ENCODE measurements at places on chromosomes 5 and 9. TPM values are rescaled to one million over a fixed set of nuclear protein-coding genes. Genes with fewer than 3 reads are reported as not detected.
A peak's percentile ranks its signal among the peaks of the same experiment; 100 is the strongest.

FOXD4L6 gene
- not detected for polyA plus RNA-seq

BHMT2 gene
- 21.8 TPM for polyA plus RNA-seq

LCN2 gene
- polyA plus RNA-seq = 0.16 TPM

- DNase-seq = no peak
These were observed 49.6 kb downstream of the LHFPL2 start for GRCh38 chr5:78598973-78599372.

GRCh38 chr9:108783731-108784495 is 71.9 kb downstream of the ACTL7B start:
- DNase-seq = no peak

DNA sequence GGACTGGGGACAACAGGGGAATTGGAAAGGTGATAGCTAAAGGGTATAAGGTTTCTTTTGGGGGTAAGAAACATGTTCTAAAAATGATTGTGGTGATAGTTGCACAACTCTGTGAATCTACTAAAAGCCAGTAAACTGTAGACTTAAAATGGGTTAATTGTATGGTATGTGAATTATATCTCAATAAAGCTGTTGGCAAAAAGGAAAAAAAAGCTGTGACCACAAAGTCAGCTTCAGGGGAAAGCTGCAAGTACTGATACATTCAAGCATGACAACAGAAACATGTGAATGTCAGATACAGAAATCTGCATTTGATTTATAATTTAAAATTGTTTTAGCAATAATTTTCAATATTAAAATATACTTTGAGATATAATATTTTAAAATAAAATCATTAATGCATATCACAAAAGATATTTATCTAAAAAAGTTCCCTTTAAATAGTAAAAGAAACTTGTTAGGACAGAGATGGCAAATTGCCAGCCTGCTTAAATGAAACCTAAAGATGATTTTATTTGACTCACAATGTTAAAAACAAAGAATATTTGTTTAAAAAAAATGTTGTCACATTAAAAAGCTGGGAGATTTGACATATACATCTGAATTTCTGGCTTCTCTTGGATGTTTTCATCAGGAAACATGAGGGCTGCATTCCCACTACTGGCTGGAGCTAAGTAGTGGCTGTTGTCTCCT is 66.0 kb downstream of the TBCA start:
- no peak for DNase-seq

DNA sequence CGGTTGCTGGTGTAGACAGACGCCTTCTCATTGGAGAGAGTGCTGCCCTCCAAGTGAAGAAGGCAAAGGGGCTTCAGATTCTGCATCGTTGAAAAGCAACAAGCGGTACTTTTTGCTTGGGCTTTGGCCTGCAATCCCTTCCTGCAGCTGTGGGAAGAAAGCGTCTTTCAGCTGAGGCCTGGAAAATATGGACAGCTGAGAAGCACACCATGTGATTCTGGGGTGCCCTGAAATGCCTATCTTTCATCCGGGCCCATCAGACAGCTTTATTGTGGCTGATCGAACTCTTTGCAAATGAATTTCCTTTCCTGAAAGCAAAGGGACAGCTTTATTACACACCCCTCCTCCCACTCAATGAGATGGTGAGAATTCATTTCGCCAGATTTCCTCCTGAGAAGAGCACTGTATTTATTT is 74.0 kb downstream of the NSG2 start:
- no peak for DNase-seq

DNA sequence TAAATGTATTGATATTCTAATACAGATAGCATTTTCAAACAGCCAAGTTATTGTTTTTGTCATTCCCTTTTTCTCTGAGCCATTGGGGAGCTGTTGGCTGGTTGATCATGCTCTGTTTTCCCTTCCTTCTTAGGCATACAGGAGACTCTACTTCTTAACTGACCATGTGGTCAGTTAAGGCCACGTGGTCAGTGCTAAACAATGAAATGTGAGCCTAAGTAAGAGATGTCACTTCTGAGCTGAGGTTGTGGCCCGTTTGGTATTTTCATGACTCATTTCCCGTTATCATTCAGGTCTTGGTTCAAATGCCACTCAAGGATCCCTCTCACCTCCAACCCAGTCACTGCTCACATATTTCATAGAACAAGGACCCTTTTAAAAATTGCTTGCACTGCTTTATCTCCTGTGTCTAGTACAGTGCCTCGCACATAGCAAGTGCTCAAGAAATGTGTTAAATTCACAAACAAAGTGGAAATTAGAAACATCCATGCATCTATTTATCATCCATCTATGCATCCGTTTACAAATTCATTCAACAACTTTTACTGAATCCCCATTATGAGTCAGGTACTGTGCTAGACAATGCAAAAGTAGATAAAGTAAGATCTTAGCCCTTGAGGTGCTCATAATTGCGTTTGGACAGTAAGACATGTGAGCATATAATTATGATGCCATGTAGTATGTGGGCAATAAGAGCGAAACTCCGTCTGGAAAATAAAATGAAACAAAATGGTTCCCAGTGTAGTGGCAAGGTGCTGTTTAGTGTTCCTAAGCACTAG is 50.7 kb downstream of the ARRDC3 start:
- no peak for DNase-seq

- no peak for DNase-seq
These were observed 162.0 kb upstream of the SNX2 start for GRCh38 chr5:122612901-122613300.

DNA sequence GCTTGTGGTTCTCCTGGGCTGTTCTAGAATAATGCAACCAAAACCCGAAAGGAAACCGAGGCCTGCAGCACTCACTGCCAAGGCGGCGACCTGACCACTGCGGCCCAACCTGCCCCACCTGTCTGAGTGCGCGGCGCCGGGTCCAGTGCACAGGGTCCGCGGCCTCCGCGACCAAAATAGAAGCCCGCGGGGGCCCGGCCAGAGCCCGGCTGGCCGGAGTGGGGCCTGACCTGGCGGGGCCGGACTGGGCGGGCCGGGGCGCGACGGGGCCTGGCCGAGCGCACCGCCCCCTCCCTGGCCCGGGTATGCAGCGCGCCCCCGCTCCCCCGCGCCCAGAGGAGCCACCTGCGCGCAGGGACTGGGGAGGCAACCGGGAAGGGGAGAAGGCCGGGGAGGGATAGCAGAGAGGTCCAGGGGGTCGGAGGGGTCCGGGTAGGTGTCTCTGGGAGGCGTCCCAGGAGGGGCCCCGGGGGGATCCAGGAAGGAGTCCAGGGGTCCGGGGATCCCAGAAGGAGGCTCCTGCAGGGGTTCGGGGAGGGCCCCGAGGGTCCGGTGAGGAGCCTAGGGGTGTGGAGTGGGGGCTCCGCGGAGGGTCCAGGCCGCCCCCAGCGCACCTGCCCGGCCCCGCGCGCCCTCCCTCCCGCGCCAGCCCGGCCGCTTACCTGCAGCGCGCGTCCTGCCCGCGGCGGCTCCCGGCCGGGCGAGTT is 503 bp downstream of the SEMA4D start:
- no peak for DNase-seq

DNA sequence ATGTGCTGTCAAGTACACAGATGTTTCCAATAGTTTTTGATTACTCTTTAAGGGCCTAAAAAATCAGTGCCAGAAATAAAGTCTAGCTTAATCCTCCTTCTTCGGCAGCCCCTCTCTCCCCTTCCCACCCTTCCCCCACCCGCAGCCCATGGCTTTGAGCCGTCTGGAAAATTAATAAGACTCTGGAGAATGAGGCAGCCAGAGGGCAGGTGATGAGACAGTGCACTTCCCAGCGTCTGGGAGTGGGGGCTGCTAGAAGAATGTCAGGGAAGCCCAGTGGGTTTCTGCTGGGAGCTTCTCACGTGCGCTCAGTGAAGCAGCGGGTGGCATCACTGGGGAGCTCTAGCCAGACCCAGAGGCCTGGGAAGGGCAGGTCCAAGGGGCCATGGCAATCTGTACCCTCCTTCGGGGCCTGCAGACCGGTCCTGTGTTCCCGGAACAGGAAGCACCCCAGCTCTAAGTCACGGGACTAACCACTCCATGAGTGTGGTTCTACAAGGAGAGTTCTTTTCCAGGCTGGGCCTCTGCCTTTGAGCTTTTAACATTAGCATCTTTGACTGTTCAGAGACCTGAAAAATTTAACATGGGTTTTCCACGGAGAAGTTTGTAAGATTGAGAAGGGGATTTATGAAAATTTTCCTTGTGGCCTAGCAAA is 164.8 kb upstream of the OTULINL start:
- DNase-seq = no peak

DNA sequence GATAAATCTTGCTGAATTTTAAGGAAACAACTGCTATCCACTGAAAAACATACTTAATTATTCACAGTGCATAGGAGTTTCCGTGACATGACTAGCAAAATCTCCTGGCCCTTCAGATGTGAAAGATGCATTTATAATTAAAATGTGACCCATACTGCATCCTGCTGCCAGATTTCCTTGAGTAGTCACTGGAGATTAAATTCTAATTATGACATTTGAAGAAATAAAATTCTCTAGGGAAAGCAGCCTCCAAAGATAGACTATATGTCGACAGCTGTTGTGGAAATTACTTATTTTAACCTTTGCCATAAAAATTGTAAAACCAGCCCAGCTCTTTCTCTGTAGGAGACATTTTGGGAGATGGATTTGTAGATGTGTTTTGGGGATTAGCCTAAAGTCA is 193.6 kb upstream of the SMC2 start:
- no peak for DNase-seq

GRCh38 chr9:39588500-39589137 is 233.2 kb downstream of the SPATA31A1 start:
- peak; percentile 33 for DNase-seq

- no peak for DNase-seq
These were observed 46.5 kb downstream of the DUSP1 start for GRCh38 chr5:172724242-172725183.

DNA sequence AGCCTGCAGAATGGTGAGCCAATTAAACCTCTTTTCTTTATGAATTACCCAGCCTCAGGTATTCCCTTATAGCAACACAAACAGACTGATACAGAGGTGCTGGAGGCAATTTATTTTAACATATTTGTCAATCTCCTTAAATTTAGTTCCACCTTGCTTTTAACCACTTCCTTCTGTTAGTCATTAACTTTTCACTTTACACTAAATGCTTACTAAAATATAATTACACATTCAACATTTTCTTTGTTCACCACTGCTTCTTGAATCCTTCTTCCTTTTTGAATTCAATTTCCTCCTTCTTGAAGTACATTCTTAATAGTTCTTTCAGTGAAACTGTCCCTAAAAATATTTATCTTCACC is 39.4 kb downstream of the LYRM7 start:
- DNase-seq = no peak

DNA sequence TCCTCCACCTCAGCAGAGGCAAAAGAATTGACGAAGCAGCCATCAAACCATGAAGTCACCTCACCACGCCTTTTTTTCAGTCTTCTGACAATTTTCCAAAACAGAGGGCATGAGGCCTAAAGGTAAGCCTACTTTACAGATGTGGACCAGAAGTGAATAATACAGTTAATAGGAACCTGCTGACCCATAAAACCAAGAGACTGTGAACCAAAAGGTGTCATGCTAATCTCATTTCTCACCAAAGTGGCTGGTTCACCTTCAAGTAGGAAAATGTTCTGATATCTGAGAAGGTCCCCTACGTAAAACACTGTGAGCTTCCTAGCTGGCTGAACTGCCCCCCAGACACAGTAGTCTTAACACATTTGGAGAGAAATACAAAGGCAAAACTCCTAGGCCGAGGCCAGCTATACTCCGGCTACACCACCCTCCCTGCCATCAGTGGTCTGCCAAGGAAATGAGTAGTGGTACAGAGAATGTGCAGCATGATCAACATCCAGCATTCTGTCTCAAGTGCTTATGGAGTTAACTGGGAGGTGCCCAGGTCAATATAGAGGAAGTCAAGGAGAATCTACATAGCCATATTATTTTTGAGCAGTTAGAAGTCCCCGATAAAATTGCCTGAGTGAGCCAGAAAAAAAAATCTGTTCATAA is 19.3 kb upstream of the F2RL2 start:
- no peak for DNase-seq

DNA sequence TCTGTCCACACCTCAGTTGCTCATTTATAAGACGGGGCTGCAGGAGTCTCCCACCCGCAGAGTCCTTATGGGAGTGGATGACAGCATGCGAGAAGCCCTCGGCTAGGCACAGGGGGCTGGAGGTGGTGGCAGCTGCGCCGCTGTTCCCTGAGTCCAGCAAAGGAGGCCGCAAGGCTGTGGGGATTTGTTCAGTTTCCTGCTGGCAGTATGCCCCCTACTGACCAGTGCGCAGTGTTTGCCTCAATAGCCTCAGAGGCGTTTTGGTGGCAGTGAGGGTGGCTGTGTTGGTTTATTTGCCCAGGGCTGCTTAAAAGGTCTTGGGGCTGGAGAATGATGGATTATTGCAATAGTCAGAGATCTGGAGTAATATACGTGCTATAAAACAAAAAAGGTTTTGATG is 176.3 kb upstream of the OTULINL start:
- no peak for DNase-seq

DNA sequence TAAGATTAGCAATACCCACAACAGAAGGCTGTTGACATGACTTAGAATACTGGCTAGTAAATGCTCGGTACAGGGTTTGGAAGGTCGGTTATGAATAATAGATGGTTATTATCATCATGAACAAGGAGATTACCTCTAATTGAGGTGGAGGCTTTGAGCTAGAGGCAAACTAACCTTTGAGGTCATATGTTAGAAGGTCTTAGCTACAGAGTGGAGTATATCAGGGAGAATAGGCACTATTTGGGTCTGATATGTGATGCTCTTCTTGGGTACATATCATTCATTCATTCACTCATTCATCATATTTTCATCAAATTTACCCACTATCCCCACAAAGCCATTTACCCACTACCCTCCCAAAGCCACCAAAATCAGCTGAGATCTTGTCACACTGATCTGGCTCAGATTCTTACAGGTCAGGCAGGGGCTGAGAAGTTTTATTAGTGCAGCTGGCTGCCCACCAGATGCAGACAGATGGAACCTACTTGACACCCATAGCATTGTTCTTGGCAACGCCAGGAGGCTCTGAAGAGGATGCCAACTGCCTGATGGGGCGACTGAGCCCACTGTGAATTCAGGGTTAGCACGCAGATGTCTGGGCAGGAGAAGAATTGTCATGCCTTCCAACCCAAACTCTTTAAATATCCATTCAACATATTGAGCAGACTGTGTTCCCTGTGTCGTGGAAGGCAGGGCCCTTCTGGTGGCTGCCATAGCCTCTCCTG is 90.2 kb upstream of the SH3PXD2B start:
- no peak for DNase-seq

All from right cardiac atrium (tissue), 5 donors.